ENCODE measurements at places on chromosomes 5 and 9.
A peak's percentile ranks its signal among the peaks of the same experiment; 100 is the strongest.

DNA sequence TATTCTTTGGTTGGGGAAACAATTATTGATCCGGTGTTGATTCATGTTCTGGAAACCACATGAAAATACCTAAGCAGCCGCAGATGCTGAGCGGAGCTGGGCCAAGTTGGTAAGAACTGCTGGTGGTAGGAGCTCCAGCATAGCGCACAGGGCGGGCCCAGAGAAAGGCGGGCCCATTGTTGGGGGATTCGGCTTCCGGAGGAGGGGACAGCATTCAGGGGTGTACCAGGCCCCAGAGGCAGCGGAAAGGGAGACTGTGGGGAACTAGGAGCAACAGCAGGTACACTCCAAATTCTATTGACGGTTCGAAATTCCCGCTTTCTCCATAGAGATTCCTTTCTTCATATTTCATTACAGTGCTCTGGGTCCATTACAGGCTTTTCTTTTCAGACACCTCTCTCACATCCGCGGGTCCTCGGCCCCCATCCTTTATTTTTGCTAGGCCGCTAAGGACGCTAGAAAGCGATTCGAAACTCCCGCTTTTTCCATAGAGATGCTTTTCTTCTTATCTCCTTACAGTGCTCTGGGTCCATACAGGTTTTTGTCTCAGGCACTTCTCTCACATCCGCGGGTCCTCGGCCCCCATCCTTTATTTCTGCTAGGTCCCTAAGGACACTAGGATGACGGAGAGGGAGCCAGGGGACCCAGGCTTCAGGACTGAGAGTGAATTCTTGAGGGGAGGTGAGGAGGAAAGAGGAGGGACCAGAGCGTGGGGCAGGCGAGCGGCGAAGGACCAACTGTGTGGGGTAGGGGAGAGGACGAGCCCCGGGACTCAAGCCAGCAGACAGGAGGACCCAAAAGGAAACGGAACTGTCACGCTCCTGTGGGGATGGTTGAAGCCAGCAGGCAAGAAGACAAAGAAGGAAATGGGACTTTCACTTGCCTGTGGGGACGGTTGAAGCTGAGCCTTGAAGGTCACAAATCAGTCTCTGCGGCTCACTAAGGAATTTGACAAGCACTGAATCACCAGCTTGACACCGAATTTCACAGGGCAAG, at the start of gene CCDC152:
TSS of gene CCDC152 (plus strand) at position 213 of the 996 bp plus-strand sequence. CDS start 2,304 bp downstream, outside the sequence.
- peak; percentile 11 for DNase-seq

DNA sequence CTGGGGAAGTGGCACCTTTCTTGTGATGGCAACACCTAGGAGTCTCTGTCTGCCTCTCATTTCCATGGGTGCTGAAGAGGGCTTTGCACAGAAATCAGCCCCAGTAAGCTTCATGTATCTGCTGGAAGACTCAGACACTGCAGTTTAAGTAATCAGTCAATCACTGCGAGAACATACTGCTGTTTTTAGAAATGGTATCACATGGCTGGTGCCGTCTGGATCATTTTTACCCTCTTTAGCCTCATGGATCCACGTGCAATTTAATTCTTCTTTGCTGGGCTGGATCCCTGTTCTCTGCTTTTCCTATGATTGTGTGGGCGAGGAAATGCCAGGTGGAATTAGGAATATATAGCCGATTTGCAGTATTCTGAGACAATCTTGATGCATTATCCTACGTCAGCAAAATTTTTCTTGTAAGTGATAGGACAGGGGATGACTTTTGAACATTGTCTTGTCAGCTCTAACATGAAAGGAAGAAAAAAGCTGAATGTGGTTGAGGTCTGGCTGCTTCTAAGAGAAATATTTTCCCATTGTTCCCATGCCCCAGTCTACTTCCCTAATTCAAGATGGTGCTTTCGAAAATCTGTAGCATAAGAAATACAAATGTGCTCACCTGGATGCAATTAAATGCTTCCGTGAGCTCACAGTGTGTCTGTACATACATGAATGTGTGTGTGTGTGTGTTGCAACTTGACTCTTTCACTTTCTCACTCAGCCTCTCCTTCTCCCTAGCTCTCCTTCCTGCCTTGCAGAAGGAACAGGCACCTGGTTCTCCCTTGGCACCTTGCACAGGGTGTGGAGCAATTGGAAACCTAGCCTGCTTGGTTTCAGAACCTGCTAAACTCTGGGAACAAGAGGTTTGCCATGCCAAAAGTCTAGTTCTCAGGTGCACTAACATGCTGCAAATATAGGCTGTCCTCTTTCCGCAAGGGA, 281.6 kb downstream of the NTRK2 start:
- no peak for DNase-seq

- no peak for DNase-seq
Measured at GRCh38 chr5:179568721-179569120, 18.4 kb downstream of the RUFY1 start.

GRCh38 chr9:78963911-78964310, 607.9 kb upstream of the TLE4 start:
- no peak for DNase-seq

GRCh38 chr9:1709347-1709746, 305.8 kb upstream of the SMARCA2 start:
- DNase-seq: no peak

- DNase-seq: no peak
Measured at GRCh38 chr5:53568871-53569270, 8.4 kb downstream of the NDUFS4 start.

Data from immature natural killer cell (primary cell).